ENCODE measurements at places on chromosomes 3 and 15.
A peak's percentile ranks its signal among the peaks of the same experiment; 100 is the strongest.

GRCh38 chr3:69092030-69092516 lies 7.3 kb downstream of the ARL6IP5 start:
- DNase-seq = no peak

DNA sequence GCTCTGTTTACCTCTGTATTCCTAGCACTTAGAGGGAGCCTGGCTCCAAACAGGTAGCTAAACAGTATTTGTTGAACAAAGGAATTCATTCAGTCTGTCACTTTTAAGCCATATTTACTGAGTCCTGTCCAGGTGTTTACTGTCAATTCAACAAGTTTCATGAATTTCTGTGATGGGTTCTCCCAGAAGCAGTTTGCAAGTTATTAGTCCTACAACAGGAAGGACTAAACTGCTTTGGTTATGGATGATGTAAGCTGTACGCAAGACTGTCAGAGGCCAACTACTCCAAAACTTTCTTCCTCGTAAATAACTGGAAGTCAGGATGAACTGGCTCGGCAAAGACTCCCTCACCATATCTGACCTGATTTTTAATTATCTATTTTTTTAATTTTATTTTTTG lies 25.1 kb downstream of the STIMATE start:
- DNase-seq = peak; percentile 25

DNA sequence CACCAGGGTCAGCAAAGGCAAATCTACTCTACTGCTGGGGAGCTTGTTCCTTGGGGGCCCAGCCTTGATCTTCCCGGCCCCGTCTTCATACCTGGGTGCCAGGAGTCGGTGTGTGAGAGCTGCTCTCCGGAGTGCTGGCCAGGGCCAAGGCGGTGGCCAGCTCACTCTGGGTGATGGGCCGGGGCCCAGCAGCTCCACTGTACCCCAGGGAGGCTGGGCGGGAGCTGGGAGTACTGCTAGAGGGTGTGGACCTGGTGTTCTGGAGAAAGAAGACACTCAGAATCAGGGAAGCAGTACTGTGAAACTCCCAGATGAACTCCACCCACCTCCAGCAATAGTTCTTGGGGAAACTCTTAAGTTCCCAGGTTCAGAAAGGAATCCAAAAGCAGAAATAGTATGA lies 11.9 kb downstream of the UBL7 start:
- DNase-seq = no peak

- no peak for DNase-seq
These were observed 44.7 kb downstream of the NIPA2 start for GRCh38 chr15:22883196-22883595.

GRCh38 chr3:130093741-130094391 lies 12.2 kb downstream of the ALG1L2 start:
- peak; percentile 4 for DNase-seq

- DNase-seq = no peak
These were observed 72.0 kb upstream of the LSAMP start for GRCh38 chr3:116517308-116517707.

GRCh38 chr3:11820531-11821041 lies 26.1 kb downstream of the TAMM41 start:
- no peak for DNase-seq

- no peak for DNase-seq
These were observed 326.4 kb upstream of the IGF1R start for GRCh38 chr15:98321896-98322295.

GRCh38 chr15:90104551-90104950 lies 2.3 kb upstream of the IDH2 start:
- no peak for DNase-seq

- DNase-seq = no peak
These were observed 28.6 kb upstream of the GPR149 start for GRCh38 chr3:154458560-154458959.

DNA sequence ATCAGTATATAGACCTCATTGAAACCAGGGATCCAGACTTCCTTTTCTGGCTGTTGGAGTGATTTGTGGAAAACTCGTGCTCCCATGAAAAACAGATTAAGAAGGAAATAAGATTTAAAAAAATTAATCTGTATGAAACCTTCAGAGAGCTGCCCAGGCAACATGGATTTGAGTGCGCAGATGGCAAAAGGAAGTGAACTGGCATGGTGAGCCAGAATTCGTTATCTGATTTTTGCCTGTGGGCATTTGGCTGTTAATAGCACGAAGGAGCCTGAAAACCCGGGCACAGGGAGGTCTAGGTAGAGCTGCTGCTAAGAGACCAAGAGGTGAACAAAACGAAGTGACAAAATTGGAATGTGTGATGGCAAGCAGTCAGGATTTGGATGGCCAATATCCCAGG lies 19.1 kb upstream of the SPINK8 start:
- no peak for DNase-seq

DNA sequence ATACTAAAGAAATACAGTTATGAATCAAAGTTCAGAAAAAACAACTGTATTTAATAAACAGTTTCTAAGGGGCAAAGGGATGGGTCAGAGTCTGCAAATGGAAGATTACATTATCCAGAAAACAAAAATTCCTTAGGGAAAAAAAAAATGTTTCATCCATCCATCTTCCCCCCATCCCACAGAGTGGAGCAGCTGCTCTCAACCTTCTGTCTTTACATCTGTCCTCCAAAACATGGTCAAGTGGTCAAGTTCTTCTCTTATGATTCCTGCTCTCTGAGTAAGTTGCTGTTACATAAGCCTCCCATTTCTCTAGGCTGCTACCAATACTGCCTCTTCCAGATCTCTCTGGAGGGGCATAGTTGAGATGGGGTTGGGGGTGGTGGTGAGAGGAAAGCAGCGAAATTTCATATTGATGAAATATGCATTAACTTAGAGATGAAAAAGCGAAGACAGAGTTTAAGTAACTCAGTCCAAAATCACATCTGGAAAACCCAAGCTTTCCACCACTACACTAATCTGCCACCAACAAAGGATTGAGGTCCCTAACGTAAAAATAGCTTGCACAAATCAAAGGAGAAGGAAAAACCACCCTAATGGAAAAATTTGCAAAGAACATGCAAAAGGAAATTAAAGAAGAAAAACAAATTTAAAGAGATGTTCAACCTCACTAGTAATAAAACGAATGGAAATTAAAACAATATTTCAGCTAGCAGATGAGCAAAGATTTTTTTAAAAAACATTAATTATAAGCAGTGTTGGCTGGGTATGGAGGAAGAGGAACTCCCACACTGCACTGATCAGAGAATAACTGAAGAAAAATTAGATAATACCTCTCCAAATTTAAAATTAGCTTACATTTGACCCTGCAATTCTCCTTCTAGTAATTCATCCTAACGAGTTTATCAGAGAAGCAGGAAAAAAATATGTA lies 109.5 kb downstream of the ST8SIA2 start:
- DNase-seq = no peak
